ENCODE measurements at places on chromosomes 2 and 18.

GRCh38 chr2:210169516-210170195 is 1.6 kb downstream of the KANSL1L start:
- no peak for DNase-seq

GRCh38 chr18:2468051-2468450 is 103.3 kb downstream of the METTL4 start:
- DNase-seq: no peak

GRCh38 chr2:143935482-143935752 is 584.5 kb downstream of the ZEB2 start:
- DNase-seq: no peak

DNA sequence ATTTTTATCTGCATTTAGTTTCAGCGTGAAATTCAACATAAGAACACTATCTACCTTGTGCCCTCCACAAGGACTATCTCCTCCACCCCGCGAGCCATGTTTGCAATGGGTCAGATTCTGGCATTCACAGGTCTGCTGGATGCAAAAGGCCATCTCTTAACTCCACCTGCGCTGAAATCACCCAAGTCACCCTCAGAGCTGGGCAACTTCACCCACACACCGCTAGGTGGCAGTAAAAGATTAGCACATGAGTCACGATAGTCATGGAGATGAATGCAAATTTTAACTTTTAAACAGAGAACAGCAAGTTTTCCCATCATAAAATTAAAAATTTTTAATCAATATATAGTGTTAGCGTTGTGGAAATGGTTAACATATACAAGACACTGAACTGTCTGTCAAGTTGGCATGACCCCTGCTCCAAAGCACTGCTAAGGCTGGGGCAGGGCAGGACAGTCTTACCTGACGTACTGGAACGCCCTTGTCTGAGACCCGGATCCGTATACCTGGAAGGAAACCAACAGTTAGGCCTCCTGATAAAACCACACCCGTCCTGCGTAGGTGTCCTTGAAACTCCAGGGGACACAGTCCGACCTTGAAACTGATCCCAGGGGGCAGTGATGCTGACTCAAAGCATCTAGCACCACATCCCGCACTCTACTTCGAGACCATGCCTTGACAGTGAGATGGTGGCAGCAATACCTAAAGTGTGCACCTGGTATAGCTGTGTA is 89.6 kb downstream of the UXS1 start:
- no peak for DNase-seq

GRCh38 chr2:178195390-178196166 is 1.3 kb downstream of the OSBPL6 start:
- no peak for DNase-seq

DNA sequence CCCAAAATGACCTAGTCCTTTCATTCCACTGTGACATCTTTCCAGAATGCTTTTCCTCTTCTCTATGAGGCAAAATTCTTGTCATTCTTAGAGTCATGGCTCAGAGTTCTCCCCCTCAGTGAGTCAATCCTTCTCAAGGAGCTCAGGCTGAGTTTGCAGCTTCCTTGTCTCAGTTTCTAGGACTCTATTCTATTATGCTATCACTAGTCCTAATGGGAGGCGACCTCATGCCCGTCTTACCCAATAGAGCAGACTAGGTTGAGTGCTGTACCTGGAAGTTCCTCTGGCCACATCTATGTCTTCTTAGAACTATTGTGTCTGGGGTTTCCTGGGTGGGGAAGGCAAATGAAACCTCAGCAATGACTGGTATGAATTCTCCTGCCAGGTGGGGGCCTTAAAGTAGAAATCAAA is 51.5 kb downstream of the HAUS1 start:
- no peak for DNase-seq

- DNase-seq: no peak
Observed at GRCh38 chr2:3557639-3558204, 411 bp downstream of the RNASEH1 start.

GRCh38 chr2:20635675-20636584 is 15.0 kb downstream of the HS1BP3 start:
- DNase-seq: no peak

DNA sequence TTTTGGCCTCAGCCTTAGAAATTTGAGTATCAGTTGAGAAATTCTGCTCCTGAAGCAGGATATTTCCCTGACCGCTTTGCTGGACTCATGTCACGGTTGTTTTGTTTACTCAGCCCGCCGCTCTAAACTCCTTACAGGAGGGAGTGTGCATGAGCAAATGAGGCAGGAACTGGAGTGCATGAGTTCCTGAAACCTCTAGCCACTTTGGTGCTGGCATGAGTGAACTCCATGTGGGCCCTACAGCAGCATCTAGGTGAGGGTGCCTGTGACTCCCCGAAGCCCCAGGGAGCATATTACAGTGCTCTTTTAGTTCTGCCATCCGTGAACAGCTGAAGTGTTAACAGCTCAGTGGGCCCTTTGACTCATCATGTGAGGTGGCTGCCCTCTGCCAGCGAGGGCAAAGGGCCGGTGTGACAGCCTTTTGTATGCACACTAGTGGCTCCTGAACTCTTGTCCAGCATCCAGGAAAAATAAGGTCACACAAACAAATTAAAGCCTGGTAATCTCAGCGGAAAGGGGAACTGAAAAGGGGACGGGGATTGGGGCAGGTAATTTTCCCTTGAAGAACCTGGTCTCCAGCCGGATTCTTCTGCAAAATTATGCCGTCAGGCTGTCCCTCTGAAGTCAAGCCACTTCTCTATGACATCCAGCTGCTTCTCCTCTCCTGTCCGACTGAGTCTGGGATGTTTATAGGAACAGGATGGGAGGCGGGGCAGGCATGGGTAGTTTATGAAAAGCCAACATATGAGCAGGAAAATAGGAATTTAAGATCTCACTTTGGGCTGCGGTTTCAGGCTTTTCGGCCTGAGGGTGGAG is 1668.7 kb downstream of the SUCLG1 start:
- no peak for DNase-seq

DNA sequence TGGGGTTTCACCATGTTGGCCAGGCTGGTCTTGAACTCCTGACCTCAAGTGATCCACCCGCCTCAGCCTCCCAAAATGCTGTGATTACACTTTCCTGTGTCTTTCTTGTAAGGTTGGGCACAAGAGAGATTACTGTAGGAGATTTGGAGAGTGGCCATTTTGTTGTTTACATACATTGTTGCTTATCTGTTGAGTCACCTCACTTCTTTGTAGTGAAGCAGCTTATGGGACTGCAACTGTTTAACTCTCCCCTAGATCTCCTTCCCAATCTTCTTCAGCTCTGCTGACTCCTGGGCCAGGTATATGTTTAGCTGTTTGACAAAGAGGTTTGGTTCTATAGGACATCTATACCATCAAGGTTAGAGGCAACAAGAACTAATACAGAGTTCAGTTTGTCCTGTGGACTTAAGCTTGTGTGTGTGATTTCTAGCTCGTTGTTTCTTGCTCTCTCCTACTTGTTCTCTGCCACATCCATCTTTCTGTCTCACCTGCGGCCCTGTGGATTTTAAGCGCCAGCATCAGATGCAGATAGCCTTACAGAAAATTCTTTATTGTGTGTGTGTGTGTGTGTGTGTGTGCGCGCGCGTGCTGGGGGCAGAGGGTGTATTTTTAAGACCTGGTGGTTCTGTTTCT is 95.4 kb downstream of the HAUS1 start:
- DNase-seq: no peak

DNA sequence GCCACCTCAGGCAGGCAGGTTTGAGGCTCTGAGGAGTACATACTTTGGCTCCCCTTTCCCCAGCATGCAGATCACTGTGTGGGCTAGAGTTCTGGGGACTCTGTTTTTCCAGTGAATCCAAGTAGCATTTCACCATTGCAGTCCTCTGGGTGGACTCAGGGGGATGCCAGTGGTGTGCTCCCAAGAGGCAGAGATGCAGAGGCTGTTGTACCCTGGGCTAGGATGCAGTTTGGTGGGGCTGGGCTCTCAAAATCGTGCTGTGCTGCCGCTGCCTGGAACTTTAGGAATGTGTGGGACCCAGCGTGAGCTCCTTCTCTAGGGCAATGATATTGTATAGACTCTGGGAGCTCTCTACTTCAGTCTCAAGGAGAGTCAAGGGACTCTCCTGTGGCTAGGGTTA is 104.9 kb downstream of the MYO3B start:
- DNase-seq: no peak

DNA sequence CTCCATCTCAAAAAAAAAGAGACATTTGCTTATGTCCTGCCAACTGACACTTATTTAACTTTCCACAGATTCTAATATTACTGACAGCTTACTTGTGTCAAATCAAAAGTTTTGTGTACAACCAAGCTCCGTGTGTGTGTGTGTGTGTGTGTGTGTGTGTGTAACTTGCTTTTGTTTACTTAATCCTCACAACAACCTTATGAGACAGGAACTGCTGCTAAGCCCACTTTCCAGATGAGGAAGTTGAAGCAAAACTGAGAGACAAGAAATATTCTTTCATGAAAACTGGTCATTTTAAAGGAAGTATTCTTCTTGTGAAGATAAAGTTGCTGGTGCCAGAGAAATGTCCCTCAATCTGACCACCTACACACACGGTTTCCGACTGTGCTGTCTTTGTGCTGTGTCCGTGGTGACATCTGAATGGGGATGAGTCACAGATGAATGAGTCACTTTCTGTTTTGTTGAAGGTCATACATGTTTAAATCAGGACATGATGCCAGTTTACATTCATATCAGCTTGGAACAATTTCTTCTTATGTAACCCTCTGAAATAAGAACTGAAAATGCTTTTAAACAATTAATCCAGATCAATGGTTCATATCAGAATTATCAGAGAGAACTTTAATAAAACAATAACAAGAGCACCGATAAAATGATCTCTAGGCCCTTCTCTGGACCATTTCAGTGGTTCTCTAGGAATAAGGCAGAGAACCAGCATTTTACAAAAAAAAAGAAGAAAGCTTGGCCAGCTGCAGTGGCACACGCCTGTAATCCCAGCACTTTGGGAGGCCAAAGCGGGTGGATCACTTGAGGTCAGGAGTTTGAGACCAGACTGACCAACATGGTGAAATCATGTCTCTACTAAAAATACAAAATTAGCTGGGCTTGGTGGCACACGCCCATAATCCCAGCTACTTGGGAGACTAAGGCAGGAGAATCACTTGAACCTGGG is 95.5 kb downstream of the THNSL2 start:
- no peak for DNase-seq

GRCh38 chr2:203763241-203763937 is 57.0 kb downstream of the CD28 start:
- no peak for DNase-seq

DNA sequence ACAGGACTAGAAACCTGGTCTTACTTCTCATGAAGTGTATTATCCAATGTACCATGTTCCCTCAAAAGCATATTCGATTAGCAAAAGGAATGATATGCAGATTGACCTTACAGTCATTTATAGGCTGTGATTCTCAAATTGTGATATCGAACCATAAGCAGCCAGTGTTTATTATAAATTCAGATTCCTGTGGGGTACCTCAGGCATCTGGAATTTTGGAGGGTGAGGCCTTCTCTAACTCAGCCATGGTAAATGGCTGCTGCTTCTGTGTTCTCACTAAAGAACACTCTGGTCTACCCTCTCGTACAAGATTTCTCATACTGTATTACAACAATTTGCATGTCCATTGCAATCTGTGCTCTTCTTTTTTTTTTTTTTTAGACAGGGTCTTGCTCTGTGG is 84.5 kb downstream of the PRPF40A start:
- DNase-seq: no peak

DNA sequence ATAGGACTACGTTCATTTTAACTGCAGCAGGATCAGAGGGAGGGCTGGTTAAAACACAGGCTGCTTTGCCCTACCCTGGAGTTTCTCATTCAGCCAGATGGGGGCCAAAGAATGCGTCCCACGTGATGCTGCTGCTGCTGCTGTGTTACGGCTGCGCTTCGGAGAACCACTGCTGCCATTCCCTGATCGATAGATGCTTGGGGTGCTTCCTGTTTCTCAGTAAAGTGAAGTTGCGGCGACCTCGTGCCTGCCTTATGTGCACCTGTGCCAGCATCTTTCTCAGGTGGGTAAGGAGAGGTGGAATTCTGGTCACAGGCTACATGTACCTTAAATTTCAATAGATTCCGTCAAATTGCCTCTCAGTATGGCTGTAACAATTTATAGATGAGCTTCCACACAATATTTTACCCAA is 24.7 kb upstream of the TOGARAM2 start:
- no peak for DNase-seq

GRCh38 chr2:2974982-2975381 is 402.6 kb downstream of the EIPR1 start:
- DNase-seq: no peak
